Choroid plexus epithelial cell (primary cell): ENCODE measurements at places on chromosomes 7 and 10.

- DNase-seq: no peak
These were observed at the start of gene SORCS3 for GRCh38 chr10:104641187-104641936. TSS of gene SORCS3 (plus strand) at chr10:104641290.

DNA sequence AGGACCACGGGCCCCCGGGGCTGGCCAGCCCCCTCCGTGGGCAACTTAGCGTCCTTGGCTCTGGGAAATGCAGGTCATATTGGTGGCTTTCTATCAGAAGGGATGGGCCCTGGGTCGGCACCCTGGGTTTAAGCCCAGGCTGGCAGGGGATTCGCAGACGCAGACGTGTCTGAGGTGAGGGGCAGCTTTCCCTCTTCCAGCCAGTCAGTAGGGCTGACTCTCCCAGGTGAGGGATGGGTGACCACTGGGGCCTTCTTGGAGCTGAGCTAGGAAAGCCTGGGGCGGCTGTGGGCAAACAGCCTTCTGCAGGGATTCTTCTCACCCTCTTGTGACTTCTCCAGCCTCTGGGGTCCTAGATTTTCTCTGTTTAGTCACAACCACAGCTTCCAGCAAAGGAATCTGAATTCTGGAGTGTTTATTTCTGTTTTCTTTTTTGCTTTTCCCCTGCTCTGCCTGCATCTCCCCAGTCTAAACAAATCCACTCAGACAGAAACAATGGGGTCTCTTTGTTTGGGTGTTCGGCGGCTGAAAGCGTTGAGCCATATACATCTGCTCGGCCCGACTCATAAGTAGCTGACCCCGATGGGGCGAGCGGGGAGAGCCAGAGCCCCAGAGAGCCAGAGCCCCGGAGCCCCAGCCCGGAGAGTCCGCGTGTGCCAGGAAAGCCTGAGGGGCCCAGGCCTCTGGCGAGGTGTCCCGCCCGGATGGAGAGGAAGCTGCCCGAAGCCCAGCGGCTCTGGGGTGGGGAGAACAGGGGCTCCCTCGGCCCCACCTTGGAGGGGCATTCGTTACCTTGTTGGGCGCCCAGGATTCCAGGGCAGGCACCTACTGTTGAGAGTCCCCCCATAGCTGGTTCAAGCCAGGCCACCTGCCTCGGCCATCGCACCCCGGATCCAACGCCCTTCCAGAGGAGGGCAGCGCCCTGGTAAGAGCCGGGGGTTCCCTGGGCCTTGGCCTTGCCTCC lies 2.0 kb downstream of the MNX1 start:
- no peak for DNase-seq

DNA sequence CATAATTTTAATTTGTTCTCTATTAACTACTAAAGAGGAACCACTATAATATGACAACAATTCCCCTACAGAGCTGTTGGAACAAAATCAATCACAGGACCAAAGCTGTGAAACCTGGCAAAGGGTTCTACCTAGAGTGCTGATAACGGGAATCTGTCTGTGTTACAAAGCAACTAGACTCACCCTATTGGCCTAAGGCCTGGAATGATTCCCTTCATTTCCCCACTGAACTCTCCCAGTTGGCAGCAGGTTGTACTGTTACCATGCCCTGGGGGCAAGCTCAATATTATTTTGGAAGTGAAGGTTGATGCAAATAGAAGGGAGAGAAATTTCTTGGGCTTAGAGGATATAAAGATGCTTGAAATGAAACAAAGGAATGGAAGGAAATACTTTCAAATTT lies 81.8 kb downstream of the SEMA3A start:
- DNase-seq: no peak

DNA sequence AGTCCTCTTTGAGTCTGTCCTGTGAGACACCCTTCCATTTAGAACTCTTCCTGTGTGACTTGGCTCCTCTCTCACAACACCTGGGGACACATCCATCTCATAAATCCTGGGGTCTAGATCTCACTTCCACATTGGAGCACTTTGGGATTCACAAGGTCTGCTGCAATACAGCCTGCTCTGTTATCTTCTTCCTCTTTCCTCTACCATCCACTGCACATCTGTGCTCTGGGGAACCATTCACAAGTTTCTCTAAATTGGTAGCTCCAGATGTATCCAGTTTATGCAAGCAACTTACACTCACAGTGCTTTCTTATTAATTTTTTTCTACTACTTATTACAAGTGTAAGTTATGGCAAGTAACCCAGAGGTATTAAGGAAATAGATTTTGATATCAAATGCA lies 5.5 kb upstream of the FIGNL1 start:
- no peak for DNase-seq

DNA sequence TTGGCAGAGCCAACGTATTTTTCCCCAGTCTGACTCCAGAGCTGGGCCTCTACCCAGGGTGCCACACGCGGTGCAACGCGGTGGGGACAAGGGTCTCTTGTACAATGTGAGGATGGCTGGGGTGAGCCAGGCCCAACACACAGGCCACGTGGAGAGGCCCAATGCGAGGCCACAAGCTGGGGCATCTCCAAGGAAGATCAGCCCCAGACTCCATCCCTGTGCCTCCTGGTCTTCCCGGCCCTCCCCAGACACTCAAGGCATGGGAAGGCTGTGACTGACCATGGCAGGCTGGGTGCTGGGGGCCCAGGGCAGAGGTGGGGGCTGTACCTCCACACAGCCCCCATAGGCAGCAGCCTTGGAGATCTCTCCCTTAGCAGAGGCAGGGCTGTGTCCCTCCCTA lies 135.3 kb upstream of the FAM20C start:
- no peak for DNase-seq

DNA sequence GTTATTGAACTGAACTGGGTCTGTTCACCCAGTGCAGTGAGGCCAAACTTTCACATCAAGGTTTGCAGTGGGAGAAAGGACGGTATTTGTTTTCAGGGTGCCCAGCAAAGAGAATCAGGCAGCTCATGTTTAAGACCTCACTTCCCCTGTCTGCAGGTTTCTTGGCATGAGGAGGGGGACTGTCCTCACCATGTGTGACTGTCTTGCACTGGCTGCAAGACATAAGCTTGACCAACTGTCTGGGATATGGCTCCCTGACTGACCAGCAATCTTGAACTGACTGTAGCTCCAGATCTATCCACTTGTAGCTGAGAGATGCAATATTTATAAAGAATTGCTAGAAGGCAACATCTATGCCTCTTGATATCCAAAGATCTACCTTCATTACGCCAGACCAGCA lies 39.9 kb downstream of the RAMP3 start:
- no peak for DNase-seq

- DNase-seq: peak; percentile 62
These were observed 49.1 kb upstream of the CDC14C start for GRCh38 chr7:48875045-48875916.

- DNase-seq: peak; percentile 61
These were observed 640 bp downstream of the ANKMY2 start for GRCh38 chr7:16644636-16645592.

GRCh38 chr7:101189109-101189508 lies 9.0 kb upstream of the NAT16 start:
- DNase-seq: no peak

DNA sequence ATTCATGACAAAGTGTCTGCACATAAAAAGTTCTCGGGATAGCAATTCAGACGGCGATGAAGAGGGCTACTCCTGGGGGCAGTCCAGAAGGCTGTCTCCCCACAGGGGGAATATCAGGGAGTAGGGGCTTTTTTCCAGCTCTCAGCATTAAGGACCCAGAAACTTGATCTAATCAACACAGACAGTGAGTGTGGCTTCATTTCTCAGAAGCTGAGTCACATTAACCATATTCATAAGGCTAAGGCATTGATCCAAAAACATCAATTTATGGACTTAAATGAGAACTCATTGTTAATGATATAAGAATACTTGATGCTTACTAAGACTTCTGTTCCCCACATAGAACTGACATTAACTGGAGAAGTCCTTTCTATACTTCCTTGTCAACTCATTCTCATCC lies 87.5 kb upstream of the AOAH start:
- DNase-seq: no peak
